Nephron progenitor cell (in vitro differentiated cells): ENCODE measurements at places on chromosomes 3 and 15.

GRCh38 chr15:68553314-68553993 lies 25.3 kb upstream of the CORO2B start:
- no peak for DNase-seq

DNA sequence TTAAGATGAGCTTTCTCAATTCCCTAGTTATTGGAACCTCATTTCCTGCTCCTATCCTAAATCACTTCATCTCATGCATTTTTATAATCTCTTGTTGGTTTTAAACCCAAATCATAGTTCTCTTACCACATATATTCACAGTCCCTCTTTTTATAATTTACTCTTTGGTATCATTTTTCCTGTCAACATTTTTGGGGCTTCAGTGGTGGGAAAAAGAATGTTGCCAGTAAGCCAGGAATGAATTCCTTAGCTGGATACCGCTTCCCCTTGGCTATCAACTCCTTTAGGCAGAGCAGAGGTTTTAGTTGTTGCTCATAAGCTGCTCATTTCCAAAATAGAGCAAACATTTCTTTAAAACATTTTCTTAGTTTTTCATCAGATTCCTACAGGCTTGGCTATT lies 112.3 kb downstream of the GALK2 start:
- DNase-seq: no peak

GRCh38 chr15:62624547-62625378 lies 417.8 kb upstream of the TPM1 start:
- no peak for DNase-seq

- DNase-seq: peak; percentile 86
These were observed at the start of gene CELSR3 for GRCh38 chr3:48662753-48663488. CELSR3 (minus strand) TSS chr3:48662886; CDS start chr3:48662634, 252 bp downstream.

DNA sequence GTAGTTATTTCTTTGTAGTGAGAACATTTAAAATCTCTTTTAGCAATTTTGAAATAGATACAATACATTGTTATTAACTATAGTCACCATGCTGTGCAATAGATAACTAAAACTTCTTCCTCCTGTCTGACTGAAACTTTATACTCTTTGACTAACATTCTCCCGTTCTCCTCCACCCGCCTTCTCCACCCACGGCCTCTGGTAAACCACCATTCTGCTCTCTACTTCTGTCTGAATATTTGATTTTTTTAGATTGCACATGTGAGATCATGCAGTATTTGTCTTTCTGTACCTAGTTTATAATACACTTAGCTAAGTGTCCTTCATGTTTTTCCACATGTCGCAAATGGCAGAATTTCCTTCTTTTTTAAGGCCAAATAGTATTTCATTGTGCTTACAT lies 72.8 kb upstream of the RBM5 start:
- DNase-seq: no peak

DNA sequence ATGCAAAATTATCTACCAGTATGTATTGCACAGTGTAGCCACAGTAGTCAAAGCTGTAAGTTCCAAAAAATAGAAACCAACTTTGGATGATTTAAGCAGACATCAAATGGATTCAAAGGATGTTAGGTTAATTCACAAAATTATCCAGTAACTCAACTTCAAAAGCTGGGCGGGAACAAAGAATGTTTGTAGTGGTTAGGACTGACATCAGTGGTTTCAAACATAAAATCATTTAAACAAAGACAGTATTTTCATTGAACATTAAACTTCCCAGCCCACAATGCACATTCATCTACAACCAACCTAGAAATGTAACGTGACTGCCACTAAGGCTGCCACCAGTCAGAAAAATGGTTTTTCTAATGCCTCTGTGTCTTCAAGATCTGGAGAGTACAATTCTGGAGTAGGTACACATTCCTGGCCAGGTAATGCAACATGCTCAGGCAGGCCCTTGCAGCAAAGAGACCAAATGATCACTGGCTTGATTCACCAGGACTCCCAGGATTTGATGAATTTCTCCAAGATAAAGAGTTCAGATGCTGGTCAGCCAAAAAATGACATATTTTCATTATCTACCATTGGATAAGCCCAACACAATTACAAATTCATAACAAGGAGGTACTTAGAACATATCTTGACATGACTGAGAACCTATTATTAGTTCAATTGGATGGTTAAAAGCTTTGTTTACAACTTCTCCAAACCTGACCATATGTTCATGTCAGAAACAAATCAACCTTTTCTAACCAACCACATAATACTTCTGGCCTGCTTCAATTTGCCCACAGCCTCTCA lies 189.8 kb upstream of the CNTN4 start:
- no peak for DNase-seq

- no peak for DNase-seq
These were observed 35.1 kb downstream of the DPH3 start for GRCh38 chr3:16229681-16230080.

- DNase-seq: no peak
These were observed 91.0 kb upstream of the CHMP2B start for GRCh38 chr3:87136066-87136596.

- DNase-seq: no peak
These were observed 232.3 kb upstream of the MRPL3 start for GRCh38 chr3:131735116-131735515.

- no peak for DNase-seq
These were observed 7.3 kb downstream of the ARL6IP5 start for GRCh38 chr3:69092030-69092516.

GRCh38 chr15:29566914-29567313 lies 255.4 kb downstream of the TJP1 start:
- DNase-seq: no peak

- DNase-seq: no peak
These were observed 17.3 kb downstream of the CCDC54 start for GRCh38 chr3:107394502-107394901.

GRCh38 chr15:75037685-75038084 lies 14.3 kb downstream of the PPCDC start:
- DNase-seq: no peak

DNA sequence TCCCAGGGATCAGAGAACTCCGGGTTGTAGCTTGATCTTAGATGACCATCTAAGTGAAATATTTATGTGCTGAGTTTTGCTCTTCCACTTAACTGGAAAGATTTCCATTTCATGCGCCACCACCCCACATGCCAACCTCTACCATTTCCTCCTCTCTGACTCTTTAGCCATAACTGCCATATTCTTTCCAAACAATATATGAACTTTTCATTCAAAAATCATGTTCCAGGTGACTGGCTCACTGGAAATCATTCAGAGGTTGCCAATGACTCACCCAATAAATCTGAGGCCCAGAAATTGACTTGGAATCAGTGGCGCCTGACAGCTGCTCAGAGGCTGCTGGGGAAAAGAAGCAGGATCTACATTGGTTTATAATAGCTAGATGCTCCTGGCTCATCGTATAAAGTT lies 31.6 kb upstream of the FAM174B start:
- no peak for DNase-seq

GRCh38 chr3:171788546-171789351 lies 21.5 kb downstream of the PLD1 start:
- no peak for DNase-seq

DNA sequence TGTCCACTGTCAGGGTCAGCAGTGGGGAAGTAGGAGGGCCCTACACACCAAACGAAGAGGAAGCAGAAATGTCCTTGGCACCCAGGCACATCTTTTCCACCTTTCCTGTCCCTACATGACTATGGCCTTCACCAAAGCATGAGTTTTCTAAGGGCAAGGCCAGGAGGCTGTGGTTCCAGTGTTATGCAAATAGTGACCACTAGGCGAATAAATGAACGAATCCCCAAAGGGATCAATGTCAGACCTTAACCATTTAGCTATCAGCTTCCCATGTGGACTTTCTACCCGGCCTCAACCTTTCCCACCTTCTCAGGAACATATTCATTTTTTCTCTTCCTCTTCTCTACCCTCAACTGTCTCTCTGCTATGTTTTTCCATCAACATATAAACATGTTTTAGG lies 63.1 kb downstream of the NTRK3 start:
- DNase-seq: no peak

DNA sequence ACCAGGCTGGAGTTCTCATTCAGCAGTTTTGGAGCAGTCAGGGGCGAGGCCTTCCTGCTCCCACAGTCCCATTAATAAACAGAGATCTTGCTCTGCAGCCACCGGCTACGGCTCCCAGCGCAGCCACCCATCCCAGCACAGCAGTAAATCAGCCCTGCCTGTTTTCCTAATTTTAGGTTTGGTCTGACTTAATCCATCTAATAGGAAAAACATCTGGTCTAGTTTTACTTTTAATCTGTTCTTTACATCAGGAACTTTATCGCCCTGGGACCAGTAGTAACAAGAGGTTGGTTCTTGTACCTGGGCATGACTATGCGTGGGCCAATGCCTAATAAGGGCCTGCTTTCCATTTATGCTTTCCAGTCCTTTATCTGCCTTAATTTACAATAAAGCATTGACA lies 264.0 kb upstream of the DPH6 start:
- peak; percentile 11 for DNase-seq

DNA sequence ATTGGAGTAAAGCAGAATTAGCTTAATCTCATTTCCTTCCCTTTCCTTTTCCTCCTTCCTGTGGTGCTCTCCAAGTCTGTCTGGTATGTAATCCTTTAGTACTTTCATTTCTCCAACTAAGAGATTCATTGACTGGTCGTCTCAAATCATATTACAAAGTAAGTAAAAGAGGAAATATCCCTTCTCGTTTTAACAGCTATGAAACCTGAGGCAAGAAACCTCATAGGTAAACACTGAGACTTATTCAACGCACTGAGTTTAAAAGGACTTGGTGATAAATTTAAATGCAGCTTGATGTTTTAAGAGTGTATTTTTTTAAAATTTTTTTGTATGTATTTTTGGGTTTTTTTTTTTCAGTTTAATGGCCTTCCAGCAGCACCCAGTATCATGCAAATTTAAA lies 117.2 kb upstream of the LRRC3B start:
- DNase-seq: no peak

DNA sequence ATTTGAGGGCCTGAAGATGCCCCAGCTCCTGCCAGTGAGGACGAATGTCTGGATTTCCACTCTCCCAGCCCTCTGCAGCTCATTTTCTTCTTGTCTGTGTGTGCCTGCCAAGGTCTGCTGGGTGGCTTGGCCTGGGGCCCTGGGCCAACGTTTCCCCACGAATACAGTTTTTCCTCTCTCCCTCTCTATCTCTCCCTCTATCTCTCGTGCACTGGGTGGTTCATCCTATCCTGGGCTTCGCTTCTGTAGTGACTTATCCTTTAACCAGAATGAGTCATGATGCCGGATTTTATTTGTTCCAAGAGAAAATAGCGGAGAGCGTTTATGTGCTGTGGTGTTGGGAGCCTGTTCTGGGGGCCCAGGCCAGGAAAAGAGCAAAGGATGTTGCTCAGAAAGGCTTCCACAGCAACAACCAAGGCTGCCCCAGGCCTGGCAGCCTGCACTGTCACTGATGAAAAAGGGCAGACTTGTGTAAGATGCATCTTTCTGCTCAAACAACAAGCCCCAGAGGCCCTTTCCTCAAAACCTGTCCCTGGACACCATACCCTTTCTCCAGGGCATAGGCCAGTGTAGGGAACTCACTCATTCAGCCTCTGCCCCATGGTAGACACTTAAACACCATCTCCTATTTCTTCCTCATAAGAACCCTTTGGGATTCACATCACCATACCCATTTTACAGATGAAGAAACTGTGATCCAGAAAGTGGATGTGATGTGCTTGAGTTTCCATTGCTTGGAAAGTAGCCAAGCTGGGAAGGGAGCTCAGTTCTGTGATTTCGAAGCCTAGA lies 47.3 kb downstream of the ITGA11 start:
- DNase-seq: no peak

DNA sequence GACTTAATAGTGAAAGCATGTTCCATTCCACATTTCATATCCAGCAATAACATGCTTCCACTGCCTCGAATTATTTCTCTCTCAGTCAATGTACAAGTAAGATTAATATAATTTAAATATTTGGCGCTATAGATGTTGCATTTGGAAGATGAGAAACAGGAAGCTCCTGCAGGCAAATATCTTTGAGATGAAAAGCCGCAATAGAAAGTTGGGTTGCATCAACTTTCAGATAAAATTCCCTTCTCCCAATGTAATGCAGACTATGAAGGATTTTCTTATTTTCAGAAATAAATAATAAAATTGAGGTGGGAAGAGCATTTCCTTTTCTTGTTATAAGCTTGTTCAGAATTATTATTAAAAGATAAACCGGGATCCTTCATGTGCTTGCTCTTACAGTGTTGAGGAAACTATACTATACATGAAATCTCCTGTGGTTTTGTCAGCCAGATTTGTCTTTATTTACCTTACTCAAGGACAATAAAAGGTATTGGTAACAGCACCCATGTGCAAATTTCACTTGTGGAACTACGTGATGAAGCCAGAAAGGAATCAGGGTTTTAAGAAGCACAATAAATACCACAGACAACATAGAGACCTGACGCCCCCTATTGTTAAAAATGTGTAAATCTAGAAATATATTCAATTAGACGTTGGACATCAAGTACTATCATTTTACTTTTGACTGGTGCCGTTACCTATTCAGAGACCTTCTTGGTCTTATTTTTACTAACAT lies 307.0 kb downstream of the ARPP21 start:
- no peak for DNase-seq

- no peak for DNase-seq
These were observed 9.7 kb downstream of the SLTM start for GRCh38 chr15:58923696-58924300.

- no peak for DNase-seq
These were observed 68.1 kb downstream of the USF3 start for GRCh38 chr3:113628316-113628715.

GRCh38 chr3:15064299-15064834 lies 748 bp downstream of the MRPS25 start:
- DNase-seq: peak; percentile 40

DNA sequence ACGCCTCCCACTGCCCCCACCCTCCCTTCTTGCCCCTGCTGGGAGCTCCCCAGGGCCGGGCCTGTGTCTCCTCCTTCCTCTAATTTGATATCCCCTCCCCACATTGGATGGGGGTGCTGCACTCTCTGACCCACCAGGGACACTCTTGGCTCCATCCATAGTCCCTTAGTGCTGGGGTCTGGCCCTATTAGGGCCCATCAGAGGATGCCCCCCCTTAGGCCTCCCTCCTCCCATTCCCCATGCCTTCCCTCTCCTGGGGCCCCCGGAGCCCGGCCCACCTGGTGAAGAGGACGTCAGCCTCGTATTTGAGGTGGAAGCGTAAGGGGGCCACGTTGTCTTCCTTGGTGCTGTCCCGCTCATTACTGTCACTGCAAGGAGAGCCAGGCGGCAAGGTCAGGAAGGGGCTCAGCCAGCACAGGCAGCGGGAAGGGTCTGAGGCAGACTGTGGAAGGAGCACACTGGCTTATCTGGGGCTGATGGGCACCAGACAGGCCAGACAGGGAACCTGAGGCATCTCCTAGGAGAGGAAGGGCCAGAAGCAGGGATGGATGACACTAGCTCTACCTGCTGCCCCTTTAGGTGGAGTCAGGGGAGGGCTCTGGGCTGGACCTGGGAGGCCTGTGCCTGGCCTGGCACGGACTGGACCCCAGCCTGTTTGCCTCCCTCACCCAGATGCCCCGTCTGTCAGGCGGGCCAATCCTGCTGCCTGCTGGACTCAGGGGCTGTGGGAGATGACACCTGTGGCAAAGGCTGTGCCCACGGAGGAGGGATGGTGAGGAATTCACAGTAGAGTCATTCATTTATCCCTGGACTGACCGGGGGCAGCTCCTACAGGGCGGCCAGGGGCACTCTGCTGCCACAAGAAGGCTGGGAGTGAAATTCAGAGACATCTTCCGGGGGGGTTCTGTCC lies 36.2 kb downstream of the FEM1B start:
- DNase-seq: no peak
